Foreskin keratinocyte (primary cell): ENCODE measurements at places on chromosomes 3 and 15. TPM values are rescaled to one million over a fixed set of nuclear protein-coding genes. Genes with fewer than 3 reads are reported as not detected.

DNA sequence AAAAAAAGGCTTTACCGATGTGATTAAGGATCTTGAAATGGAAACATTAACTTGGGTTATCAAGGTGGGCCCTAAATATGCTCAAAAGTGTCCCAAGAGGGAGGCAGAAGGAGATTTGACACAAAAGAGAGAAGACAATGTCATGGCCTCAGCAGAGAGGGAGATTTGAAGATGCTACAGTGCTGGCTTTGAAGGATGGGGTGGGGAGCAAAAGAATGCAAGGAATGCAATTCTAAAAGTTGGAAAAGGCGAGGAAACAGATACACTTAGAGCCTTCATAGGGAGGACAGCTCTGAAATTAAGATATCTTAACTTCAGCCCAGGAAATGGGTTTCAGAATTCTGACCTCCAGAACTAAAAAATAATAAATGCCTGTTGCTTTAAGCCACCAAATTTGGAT, 314.5 kb upstream of the CCDC54 start:
- no peak for DNase-seq

- no peak for DNase-seq
Observed at GRCh38 chr3:55631766-55632331, 144.7 kb upstream of the WNT5A start.

Gene CCRL2
- not detected in 2 replicates for polyA plus RNA-seq

Gene GUCA1C
- polyA plus RNA-seq = 0.08 and 0.43 TPM in 2 replicates

DNA sequence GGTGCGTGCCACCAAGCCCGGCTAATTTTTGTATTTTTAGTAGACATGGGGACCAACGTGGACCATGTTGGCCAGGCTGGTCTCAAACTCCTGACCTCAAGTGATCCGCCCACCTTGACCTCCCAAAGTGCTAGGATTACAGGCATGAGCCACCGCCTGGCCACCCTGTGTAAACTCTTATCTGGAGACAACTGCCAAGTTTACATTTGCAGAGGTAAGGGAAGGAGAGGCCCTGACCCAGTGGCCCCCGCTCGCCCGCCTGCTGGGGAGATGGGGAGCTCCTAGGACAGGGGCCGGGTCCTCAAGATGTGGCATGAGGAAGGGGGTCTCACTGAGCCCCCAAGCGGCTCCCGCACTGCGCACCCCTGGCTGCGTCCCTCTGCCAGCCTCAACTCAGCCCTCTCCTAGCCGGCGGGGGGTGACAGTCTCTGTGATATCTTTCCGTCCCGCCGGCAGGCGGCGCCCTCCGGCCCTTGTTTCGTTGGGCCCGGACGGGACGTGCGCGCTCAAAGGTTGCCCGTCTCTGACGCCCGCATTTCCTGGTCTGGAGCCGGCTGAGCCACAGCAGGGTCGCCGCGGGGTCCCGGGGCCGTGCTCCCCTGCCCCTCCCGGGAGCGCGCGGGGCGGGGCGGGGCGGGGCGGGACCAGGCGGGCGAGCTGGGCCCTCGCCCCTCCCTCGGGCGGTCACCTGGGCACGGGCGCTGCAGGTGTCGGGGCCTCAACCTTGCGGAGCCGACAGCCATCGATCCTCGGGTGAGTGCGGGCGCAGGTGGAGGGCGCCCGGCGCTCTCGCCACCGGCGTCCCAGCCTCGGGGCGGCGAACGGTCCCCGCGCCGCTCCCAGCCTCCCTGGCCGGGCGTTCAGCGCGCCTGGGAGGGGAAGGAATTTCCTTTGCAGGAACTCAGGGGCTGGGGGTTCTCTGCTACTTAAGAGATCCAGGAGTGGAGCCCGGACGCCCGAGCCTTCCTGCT, at the start of gene GPR160:
Gene GPR160, plus strand, starts transcription at position 533 of the 971 bp plus-strand sequence. CDS start 45,978 bp downstream, outside the sequence.
- no peak for DNase-seq

- DNase-seq = no peak
Observed at GRCh38 chr3:14252321-14253021, 73.9 kb downstream of the LSM3 start.

Gene VWA5B2
- not detected in 2 replicates for polyA plus RNA-seq

GRCh38 chr3:113271189-113271588, 59.8 kb downstream of the BOC start:
- DNase-seq = no peak

Gene SLC6A11
- polyA plus RNA-seq = 2.1 and 3.1 TPM in 2 replicates

DNA sequence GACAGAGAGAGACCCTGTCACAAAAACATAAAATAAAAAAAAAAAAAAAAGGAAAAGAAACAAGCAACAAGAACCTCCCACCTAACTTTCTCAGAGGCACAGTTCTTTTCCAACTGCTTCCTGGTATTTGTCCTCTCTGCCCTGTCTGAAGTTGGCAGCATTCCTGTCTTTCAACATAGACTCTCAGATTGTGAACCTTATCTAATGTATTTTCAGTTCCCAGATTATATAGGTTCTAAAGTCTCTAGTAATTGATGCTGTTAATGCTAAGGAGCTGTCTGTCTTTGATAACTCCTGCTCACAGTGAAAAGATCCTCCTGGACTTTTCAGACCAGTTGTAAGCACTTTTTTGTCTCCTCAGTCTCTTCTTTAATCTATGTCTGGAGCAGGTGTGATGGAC, 199.5 kb upstream of the P2RY1 start:
- no peak for DNase-seq

Gene DCP1A
- 2.6 and 2.9 TPM in 2 replicates for polyA plus RNA-seq

- DNase-seq = no peak
Observed at GRCh38 chr3:71489315-71489761, 94.2 kb downstream of the FOXP1 start.

- peak; percentile 91 for DNase-seq
Observed at GRCh38 chr3:46935168-46935858, 41.2 kb downstream of the CCDC12 start.

GRCh38 chr15:85312929-85313331, 67.5 kb upstream of the AKAP13 start:
- DNase-seq = no peak

DNA sequence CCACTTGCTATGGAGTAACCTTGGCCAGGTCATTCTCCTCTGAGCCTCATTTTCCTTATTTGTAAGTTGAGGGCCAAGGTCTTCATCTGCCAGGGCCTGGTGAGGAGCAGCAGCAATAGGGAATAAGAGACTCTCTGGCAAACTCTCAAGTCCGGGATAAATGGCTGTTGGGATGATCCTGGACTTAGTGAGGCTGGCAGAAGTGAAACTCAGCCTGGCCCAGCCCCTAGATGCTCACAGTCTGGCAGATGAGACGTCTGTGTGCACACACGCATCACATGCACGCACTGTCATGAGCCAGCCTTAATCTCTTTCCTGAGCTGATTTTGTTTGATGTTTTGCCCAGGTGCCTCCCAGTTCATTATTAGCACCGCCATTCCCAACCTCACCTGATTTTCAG, 26.8 kb downstream of the SLC6A6 start:
- no peak for DNase-seq

Gene IMPG2
- polyA plus RNA-seq = 0.01 TPM in 2 replicates

Gene GATA2
- polyA plus RNA-seq = not detected in 2 replicates

DNA sequence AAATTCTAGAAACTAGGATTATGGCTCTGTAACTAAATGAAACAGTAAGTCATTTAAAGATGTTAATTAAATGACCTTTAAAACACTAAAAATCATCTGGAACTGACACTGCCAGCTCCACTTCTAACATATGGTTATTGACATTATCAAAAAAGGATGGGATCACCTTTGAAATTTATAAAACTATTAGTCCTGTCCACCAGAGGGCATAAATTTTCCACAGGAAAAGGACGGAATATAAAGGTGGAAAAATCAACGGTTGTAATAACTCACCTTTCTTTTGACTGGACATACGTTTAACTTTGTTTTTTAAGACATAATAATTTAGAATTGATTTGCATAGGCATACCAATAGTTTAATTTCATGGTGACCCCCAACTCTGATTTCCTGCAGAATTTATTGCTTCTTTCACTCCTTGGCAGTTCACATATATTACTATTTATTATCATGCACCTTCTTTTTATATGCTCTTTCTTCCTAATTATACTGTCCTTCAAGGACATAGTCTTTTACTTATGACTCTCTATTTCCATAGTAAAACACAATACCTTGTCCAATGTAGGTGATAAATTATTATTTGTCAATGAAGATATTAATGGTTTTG, 345.7 kb downstream of the CADM2 start:
- DNase-seq = no peak

GRCh38 chr3:31213869-31214486, 318.7 kb upstream of the STT3B start:
- DNase-seq = no peak

Gene SLC12A1
- polyA plus RNA-seq = not detected in 2 replicates

DNA sequence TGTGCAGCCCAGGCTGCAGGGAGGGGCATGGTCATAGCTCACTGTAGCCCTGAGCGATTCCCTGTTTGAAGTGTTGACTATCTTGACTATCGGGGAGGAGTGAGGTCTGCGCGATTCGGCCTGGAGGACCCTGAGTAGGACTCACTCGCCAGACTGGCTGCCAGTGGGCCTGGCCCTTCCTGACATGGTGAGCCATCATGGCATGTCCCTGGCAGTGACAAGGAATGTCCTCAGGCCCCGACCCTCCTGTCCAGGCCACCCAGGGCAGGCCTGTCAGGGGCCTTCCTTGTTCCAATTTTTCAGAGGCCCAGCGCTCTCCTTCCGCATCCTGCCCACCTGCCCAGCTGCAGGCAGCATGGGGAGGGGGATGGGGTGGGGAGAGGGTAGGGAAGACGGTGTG, 5.2 kb upstream of the OCA2 start:
- no peak for DNase-seq

Gene CCDC9B
- 21.3 and 25.0 TPM in 2 replicates for polyA plus RNA-seq

Gene CPOX
- 13.1 and 16.1 TPM in 2 replicates for polyA plus RNA-seq

GRCh38 chr3:85171976-85172375, 213.2 kb downstream of the CADM2 start:
- no peak for DNase-seq

DNA sequence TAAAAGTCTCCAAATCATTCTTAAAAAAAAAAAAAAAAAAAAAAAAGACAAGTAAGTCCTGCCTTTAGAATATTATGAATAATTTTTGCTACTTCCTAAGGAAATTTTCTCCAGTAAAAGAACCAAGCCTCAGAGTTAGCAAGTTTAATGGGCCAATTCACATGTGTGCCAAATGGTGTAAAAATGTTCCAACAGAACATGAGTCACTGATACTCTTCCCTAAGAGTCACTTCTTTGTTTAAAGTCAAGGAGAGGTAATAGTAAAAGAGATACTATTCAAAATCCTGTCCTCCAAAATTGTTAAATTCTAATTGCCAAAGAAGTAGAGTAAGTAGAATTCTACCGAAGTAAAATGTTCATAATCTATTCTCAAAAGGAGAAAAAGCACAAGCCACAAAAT, 17.7 kb upstream of the CPA3 start:
- no peak for DNase-seq

Gene NRG4
- 0.01 TPM in 1 of 2 replicates, not detected in the other for polyA plus RNA-seq

- DNase-seq = no peak
Observed at GRCh38 chr15:50024281-50024680, 94.8 kb downstream of the ATP8B4 start.

Gene SERINC4
- polyA plus RNA-seq = 0.06 and 0.08 TPM in 2 replicates

DNA sequence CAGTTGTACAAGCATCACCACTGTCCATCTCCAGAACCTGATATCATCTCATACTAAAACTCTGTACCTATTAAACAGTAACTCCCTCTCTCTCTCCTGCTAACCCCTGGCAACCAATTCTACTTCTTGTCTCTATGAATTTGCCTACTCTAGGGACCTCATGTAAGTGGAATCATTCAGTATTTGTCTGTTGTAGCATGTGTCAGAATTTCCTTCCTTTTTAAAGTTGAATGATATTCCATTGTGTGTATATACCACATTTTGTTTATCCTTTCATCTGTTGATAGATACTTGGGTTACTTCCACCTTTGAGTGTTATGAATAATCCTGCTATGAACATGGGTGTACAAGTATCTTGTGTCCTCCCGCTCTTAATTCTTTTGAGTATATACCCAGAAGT, 16.6 kb downstream of the ZNF592 start:
- DNase-seq = no peak

Gene TGM4
- polyA plus RNA-seq = 0.76 and 0.83 TPM in 2 replicates

DNA sequence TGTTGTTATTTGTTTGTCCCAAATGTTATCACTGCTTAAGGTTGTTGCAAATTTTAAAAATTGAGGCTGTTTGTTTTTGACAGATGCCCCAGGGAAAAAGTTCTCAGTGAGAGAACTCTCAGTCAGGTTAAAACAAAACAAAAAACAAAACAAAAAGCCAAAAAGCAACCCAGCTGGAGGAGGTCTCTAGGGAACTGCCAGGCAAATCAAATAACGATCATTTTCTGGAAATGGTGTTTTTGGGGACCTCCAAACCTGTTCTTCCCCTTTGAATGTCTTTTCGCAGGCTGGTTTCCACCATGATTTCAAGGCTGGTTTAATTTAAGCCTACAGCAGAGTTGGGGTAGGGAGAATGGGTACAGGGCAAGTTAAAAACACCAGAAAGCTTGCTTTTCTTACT, 27.2 kb downstream of the SPINK8 start:
- no peak for DNase-seq

- no peak for DNase-seq
Observed at GRCh38 chr3:160929595-160929994, 173.6 kb downstream of the PPM1L start.

- DNase-seq = no peak
Observed at GRCh38 chr3:15313461-15313860, 18.9 kb downstream of the SH3BP5 start.

Gene TNFSF10
- polyA plus RNA-seq = 6.7 and 11.0 TPM in 2 replicates

Gene MOBP
- not detected in 2 replicates for polyA plus RNA-seq

DNA sequence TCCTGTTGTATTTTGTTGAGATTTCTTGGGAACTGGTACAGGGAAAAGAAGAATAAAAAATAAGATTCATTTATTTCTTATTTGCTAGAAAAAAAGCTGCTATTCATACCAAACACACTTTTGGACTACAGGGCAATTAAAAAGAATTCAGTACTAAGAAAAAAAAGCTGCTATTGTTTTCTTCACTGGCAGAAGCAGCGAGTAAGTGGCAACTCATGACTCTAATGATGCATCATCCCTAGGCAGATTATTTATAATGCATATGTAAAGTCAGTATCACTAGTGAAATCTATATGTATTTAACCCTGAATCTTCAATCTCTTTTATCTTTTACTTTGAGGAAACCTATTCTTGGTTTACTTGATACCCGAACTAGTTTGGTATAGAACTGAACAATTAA, 15.2 kb downstream of the PFN2 start:
- DNase-seq = no peak

DNA sequence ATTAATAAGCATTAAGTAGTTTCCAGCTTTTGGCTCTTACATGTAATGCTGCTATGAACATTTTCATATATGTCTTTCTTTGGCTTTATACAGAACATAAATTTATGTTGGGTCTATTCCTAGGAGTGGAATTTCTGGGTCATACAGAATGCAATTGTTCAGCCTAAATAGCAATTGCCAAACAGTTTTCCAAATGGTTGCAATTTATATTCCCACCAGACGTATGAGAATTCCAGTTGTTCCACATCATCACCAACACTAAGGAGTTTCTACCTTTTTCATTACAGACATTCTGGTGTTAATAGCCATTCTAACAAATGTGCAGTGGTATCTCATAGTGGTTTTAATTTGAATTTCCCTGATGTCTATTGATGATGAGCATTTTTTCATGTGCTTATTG, 160.1 kb upstream of the TMC3 start:
- no peak for DNase-seq

Gene FAM3D
- not detected in 2 replicates for polyA plus RNA-seq
